ENCODE measurements at places on chromosomes 6 and 20.

DNA sequence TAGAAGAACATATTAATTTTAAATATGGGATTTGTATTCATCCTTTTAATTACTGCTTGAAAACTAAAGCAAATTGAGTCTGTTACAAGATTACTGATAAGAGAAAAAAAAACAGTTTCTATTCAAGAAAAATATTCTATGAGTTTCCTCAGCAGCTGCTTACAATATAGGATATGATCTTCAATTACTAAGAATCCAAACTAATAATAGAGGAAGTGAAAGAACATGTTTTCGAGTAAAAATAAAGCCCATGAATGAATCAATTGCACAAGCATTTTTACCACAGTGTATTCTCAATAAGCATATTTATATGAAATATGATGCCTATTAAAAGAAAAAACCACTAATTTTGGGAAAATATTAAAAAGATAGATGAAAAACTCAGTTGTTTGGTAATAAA is 63.4 kb downstream of the AHI1 start:
- no peak for DNase-seq

DNA sequence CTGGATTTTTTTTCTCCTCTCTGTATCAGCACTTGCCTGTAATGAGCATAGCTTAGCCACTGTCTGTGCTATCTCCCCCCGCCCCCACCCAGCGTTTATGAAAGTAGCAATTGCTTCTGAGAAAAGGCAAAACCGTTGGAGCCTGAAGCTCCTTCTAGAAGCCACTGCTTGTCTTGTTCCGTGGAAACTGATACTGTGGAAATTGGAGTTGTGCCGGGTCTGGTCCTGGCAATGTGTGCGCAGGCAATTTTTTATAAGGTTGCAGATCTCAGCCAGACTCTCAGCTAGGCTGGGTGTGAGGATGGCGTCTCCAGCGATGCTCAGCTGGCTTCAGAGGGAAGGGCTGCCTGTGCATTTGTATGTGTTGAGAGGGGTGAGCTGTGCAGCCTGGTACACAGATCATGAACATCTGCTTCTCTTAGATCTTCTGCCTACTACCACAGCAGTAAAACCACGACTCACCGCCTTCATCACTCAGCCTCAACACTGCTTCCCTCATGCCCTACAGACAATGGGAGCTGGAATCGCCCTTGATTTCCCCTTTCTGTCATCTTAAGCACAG is 72.4 kb upstream of the GTSF1L start:
- no peak for DNase-seq

- no peak for DNase-seq
Measured at GRCh38 chr6:34914358-34914757, 25.3 kb downstream of the ANKS1A start.

DNA sequence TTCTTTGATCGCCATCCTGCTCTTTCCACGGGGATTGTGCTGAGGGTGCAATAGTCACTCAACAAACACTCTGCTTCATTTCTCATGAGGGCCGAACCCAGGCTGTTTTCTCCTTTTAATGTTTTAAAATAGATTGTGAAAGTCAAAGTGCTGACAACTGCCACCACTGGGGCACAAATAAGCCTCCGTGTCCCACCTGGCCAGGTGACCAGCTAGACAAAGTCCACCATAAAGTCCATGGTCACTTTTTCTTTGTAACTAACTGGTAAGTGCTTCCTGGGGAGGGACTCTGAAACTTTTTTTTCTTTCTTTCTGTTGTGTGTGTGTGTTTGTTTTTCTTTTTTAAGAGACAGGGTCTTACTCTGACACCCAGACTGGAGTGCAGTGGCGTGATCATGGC is 219.8 kb downstream of the LY86 start:
- DNase-seq: no peak

GRCh38 chr6:4971851-4972250 is 32.0 kb downstream of the RPP40 start:
- no peak for DNase-seq

DNA sequence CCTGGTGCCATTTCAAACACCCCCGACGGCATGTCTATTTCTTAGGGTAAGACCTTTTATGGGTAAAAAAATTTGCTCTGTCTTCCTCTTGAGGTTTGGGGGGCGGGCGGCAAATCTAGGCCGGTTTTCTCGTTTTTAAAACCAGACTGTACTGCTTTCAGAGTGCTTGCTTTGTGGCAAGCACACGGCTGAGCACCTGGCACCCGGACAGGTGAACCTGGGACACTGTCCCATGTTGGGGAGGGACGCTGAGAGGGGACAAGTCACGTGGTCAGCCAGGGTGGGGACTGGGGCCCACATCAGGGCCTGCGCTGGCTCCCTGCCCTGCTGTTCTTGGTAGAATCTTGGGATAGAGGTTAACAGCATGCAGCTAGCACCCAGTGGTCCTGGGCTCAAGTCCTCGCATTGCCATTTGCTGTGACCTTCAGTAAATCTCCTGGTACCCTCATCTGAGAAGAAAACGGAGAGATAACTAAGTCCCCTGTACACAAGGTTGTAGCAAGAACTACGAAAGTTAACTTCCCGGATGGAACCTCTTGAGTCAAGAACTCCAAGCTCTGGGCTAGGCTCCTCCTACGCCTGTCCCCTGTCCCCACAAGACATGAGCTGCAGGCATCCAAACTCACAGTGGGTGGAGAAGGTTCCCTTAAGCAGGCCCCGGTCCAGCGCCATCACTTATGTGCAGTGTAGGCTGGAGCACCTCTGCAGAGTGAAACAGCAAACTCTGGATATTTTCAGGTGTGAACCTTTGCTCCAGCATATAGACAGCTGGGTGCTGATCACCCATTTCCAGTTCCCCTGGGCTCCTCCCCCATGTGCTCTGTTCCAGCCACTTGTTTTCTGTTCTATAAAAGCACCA is 41.7 kb downstream of the PMEPA1 start:
- DNase-seq: no peak

- no peak for DNase-seq
Measured at GRCh38 chr6:52524918-52525317, 51.9 kb downstream of the TRAM2 start.

DNA sequence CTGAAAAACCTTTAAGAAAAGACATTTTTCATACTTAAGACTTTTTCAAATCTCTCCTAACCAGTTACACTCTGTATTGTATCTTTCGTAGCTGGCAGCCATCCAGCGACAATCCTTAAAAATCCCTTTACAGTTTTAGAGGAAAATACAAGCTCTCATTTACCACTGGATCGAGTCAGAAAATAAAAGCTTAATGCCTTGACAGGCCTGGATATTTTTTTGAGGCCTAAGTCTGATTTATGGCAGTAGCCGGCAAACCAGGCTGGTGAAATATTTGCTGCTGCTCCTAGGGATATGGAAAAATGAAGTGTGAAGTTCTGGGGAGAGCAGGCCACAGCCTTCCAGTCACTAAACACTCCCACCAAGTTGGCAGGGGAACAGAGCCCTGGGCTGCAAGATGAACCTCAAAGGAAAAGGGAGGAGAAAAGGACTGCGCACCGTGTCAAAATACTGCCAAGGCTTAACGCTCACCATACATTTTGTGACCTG is 213.0 kb upstream of the SUPT3H start:
- DNase-seq: no peak

- no peak for DNase-seq
Measured at GRCh38 chr6:111985202-111985731, 68.6 kb upstream of the CCN6 start.

DNA sequence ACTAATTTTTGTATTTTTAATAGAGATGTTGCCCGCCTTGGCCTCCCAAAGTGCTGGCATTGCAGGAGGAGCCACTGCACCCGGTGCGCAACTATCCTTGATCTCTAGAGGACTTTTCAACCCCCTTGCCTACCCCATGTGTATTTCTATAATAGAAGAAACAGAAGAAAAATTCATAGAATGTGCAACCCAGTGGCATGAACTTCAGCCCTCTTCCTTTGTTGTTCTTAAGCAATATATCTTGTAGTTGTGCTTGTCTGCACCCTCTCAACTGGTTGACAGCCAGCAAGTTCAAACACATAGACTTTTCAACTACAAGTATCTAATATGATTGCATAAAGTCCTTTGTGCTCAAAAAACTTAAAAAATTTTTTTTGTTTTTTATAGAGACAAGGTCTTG is 72.3 kb upstream of the NCOA3 start:
- no peak for DNase-seq

GRCh38 chr6:52537001-52537753 is 39.7 kb downstream of the TRAM2 start:
- DNase-seq: no peak

DNA sequence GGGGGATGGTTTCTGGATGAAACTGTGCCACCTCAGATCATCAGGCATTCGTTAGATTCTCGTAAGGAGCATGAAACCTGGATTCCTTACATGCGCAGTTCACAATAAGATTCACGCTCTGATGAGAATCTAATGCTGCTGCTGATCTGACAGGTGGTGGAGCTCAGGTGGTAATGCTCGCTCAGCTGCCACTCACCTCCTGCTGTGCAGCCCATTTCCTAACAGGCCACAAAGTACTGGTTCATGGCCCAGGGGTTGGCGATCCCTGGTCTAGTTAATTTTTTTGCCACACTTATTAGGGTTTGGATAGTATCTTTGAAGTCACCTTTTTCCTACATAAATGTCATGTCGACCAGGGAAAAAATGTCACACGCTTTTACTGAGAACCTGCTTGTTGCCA is 96.8 kb upstream of the MLIP start:
- DNase-seq: no peak

DNA sequence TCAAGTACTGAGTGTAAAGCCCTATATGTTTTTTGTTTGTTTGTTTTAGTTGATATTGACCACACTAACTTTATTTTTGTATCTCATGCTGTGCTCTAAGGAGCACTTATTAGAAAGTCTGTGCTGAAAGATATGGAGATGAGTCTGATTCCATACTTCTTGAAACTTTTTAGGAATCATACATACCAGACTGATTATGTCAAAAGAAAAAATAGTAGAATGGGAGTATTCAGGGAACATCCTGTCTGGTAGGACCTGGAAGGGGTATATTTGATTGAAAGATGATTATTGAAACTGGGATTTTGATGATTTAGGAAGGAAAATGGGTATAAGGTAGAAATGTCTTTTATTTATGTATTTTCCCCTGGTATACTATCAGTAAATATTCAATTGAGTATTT is 111.4 kb downstream of the QKI start:
- DNase-seq: no peak

GRCh38 chr6:158475344-158476302 is 84.3 kb upstream of the TMEM181 start:
- peak; percentile 11 for DNase-seq

- DNase-seq: no peak
Measured at GRCh38 chr20:17491041-17491440, 40.1 kb downstream of the BFSP1 start.

DNA sequence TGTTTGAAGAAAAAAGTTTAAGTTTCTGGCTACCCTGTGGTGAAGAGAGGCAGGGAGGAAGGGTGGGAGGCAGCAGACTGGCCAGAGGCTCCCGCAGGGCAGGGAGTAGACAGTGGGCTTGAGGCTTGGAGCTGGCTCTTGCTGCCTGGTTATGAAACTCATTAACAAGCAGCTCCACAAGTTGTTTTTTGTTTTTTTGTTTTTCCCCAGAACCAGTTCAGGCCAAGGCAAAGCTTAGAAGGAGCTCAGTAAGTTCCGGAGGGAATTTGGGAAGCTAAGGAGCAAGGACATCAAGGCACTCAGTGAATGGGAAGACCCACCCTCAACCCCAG is 4.0 kb downstream of the DLL1 start:
- DNase-seq: no peak

- DNase-seq: no peak
Measured at GRCh38 chr6:44111434-44112417, 15.5 kb downstream of the MRPL14 start.

- no peak for DNase-seq
Measured at GRCh38 chr20:56601166-56601565, 27.9 kb upstream of the TFAP2C start.

GRCh38 chr6:168015009-168015408 is 17.5 kb downstream of the KIF25 start:
- no peak for DNase-seq

DNA sequence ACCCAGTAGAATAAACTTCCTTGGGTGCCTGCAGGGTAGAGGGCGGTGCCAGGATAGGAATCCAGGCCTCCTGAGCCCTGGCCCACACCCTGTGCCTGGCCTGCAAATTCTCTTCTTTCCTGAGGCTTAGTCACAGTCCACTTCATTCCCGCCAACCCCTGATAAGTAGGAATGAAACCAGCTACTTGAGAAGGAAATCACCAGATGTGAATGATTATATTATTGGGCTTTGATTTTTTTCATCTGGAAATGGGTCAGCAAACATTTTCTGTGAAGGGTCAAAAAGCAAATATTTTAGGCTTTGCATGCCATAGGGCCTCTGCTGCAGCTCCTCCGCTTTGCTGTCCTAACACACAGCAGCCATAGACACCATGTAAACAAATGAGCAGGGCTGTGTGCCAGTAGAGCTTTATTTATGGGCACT is 50.2 kb downstream of the STK35 start:
- no peak for DNase-seq

DNA sequence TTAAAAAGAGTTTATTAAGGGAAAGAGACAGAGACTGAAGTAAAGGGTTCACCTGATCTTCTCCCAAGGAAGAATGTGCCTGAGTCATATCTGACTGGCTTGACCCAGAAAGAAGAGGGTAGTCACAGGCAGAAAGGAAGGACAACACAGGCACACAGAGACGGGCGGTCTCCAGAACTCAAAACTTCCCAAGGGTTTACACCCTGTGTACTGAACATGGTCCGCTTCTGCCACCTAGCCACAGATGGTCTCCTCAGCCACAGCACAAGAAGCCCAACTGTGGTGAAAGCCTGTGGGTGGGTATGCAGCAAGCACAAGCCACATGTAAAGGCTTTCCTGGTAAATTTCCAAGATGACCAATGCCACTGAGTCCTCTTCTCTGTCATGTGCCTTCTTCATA is 17.2 kb downstream of the UNC5CL start:
- no peak for DNase-seq

GRCh38 chr20:46696791-46697279 is 7.6 kb upstream of the TP53RK start:
- DNase-seq: no peak

DNA sequence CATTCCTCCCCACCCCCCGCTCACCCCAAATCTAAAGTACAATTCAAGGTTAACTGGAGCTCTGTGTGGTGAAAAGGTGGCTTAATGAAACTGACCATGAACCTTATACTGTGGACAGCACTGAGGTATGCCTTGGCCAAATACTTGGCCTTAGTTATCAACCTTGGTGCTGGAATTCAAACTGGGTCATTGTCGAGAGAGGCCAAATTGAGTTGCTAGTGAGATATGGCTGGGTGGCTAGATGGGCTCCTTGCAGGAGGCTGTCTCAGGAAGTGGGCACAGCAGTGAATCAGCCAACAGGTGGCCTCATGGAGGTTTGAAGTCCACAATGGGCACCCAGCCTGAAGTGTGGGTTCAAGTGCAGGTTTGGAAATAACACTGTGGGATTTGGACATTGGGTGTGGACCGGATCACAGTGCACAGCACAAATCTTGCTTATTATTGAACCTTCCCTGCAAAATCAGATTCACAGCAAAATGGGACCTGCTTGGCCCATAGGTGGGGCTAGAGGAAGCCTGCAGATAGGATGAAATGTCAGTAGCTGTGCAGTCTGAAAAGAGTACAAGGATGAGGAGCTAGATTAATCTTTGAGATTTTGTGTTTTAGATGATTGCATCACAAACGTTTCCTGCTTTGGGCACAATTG is 5.6 kb upstream of the BTBD3 start:
- no peak for DNase-seq
